ENCODE measurements at places on chromosomes 3 and 15. TPM values are rescaled to one million over a fixed set of nuclear protein-coding genes. Genes with fewer than 3 reads are reported as not detected.

The CLEC3B gene
- not detected for total RNA-seq

The GOLGA8J gene
- total RNA-seq, result not detected

The ITIH3 gene
- not detected for total RNA-seq

GRCh38 chr3:50170689-50171088 lies 15.6 kb downstream of the SEMA3F start:
- DNase-seq, result no peak

GRCh38 chr3:33490641-33491241 lies 50.5 kb upstream of the UBP1 start:
- no peak for DNase-seq

DNA sequence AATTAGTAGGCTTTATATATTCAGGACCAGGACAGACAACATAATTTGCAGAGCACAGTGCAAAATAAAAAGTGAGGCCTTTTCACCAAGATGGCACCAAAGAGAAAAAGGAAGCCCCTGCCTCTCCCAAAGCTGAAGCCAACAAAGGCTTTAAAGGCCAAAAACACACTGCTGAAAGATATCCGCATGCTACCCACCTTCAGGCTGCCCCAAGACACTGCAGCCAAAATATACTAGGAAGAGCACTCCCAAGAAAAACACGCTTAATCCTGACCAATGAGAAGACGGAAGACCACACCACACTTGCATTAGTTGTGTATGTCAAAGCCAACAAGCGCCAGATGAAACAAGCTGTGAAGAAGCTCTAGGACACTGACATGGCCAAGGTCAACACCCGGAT lies 38.0 kb downstream of the PIK3CB start:
- no peak for DNase-seq

GRCh38 chr15:31049682-31050615 lies 51.6 kb downstream of the TRPM1 start:
- no peak for DNase-seq

DNA sequence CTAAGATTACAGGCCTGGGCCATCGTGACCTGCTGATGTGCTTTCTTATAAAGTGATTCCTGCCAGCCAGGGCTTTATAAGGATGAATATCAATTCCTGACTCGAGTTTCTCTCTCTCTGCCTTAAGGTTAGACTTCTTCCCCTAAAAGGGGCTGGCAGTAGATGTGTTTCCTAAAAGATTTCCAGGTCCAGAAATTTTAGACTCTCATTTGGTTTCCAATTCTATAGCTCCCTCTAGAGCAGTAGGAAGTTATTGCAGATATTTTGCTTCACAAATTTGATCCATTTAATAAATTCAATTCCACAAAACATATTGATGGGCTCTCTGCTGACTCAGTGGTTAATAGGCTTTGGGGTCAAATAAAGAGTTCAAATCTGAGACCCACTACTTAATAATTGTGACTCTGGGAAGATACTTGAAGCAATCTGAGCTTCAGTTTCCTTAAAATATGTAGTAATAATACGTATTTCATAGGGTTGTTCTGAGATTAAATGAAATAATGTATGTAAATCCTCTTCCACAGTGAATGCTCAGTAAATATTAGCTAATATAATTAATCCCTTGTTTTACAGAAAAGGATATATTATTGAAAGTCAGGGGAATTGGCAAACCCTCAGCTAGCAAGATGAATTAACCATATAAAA lies 2.1 kb downstream of the TRIM69 start:
- no peak for DNase-seq

DNA sequence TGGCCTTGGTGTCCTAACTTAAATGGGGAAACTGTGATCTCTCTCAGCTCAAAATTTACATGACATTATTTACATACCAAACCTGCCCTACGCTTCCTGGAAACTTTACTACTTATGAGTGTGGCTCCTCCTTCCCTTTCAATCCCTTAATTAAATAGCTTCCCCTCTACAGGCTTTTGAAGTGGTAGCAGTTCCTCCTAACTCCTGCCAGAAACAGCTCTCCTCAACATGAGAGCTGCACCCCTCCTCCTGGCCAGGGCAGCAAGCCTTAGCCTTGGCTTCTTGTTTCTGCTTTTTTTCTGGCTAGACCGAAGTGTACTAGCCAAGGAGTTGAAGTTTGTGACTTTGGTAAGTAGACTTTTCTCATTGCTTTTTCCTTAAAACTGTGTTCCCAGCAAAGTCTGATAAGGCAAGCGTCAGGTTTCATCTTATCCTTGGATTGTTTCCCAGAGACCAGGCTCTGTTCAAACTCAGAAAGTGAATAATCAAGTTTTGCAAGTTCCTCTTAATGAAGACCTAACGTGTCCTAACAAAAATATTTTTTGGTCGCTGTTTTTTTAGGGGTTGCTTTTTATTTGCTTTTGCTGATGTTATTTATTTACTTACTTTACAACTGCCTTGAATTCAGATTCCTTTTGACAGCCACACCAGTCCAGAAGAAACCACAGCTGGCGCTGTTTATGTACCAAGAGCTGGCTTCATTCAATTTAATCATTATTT lies at the start of gene ACP3:
Gene ACP3, plus strand, starts transcription at position 179 of the 720 bp plus-strand sequence. Its CDS starts 50 bp downstream, at position 229.
- DNase-seq, result no peak

GRCh38 chr3:89300981-89301380 lies 193.6 kb downstream of the EPHA3 start:
- no peak for DNase-seq

GRCh38 chr3:37029516-37030163 lies 36.3 kb downstream of the MLH1 start:
- DNase-seq, result no peak

GRCh38 chr3:126845920-126846715 lies 136.8 kb upstream of the PLXNA1 start:
- DNase-seq, result no peak
